Daoy (cell line): ENCODE measurements at places on chromosomes 3 and 15. TPM values are rescaled to one million over a fixed set of nuclear protein-coding genes. Genes with fewer than 3 reads are reported as not detected.

The CCDC13 gene
- 0.74 and 1.5 TPM in 2 replicates for total RNA-seq

The GOLGA8O gene
- not detected in 2 replicates for total RNA-seq

The PLIN1 gene
- total RNA-seq, result 0.29 TPM in 1 of 2 replicates, not detected in the other

The PP2D1 gene
- not detected in 2 replicates for total RNA-seq

The C3orf33 gene
- total RNA-seq, result 2.6 and 10.1 TPM in 2 replicates

The IQCF5 gene
- not detected in 2 replicates for total RNA-seq

The WNT5A gene
- total RNA-seq, result 108 and 109 TPM in 2 replicates

The LCTL gene
- total RNA-seq, result 0.57 TPM in 1 of 2 replicates, not detected in the other

The LRRC31 gene
- not detected in 2 replicates for total RNA-seq

The CHRNB4 gene
- 0.06 TPM in 1 of 2 replicates, not detected in the other for total RNA-seq

The FSTL1 gene
- total RNA-seq, result 476 and 490 TPM in 2 replicates

GRCh38 chr3:15979495-15979894 lies 181.7 kb upstream of the ANKRD28 start:
- peak; percentile 2 for DNase-seq

- peak; percentile 26 for DNase-seq
These were observed 84.6 kb downstream of the MAGI1 start for GRCh38 chr3:65953881-65954733.

DNA sequence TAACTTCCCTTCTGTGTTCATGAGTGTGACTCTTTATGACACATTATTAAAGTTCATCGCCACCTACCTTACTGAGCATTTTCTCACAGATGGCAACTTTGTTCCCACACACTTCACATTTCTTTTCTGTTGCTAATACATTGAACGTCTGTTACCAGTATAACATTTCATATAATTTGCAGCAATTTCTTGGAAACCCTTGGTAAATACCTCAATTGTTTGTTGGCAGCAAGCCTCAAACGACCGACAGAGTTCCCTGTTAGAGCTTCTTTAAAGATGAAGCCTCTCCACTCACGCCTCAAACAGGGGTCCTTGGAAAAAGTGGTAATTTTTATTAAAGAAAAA lies 3.2 kb upstream of the CHSY1 start:
- DNase-seq, result no peak

DNA sequence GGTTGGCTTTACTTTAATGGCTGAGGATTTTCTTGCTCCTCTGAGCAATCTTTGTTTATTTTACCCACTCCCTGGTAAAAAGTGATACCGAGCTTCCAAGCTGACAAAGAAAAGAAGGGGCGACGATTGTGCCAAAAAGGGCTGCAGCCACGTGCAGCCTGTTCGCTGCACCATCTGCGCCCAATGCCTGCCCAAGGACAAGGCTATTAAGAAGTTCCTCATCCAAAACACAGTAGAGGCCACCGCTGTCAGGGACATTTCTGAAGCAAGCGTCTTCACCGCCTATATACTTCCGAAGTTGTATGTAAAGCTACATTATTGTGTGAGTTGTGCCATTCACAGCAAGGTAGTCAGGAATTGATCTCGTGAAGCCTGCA lies 4.4 kb downstream of the ARHGAP31 start:
- DNase-seq, result no peak

GRCh38 chr3:167030082-167030725 lies 349.9 kb downstream of the ZBBX start:
- no peak for DNase-seq

GRCh38 chr3:172359231-172359630 lies 89.0 kb downstream of the GHSR start:
- no peak for DNase-seq

- DNase-seq, result no peak
These were observed 540 bp upstream of the PPP1R2 start for GRCh38 chr3:195543500-195544229.

DNA sequence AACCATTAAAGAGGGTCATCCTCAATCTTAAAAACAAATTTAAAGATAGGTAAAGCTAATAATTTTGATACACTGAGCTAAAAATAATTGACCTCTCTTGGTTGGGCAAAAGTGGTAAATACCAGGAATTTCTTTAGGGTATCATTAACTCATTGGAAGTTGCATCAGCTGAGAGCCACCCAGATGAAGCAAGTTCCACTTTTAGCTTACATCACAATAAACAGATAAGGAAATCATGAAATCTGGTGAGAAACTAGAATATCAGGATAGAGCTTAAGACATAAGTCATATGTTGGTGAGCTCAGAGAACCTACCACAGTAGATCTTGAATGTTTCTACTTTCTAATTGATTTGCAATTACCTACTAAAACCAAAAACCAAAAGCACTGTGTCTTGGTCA lies 97.4 kb upstream of the SLC2A2 start:
- no peak for DNase-seq

DNA sequence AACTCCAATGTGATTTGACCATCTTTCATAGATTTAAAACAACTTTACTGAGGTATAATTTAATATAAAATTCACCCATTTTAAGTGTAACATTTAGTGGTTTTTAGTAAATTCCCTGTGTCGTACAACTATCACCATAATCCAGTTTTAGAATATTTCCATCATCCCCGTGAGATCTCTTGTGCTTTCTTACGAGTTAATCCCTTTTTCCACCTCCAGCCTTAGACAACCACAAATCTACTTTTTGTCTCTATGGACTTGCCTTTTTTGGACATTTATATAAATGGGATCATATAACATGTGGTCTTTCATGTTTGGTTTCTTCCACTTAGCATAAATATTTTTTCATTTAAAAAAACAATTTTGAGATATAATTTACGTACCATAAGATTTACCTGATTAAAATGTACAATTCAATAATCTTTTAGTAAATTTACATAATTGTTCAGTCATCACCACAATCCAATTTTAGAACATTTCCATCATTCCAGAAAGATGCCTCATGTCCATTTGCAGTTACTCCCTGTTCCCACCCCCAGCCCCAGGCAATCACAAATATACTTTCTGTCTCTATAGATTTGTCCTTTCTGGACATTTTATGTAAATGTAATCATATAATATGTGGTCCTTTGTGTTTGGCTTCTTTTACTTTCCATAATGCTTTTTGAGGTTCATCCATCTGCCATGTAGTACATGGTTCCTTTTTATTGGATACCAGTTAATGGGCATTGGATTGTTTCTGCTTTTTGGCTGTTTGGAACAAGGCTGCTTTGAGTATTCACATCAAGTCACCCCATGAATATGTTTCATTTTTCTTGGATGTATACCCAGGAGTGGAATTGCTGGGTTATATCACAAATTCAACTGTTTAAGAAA lies 3.1 kb downstream of the OXSR1 start:
- peak; percentile 61 for DNase-seq

GRCh38 chr3:110905121-110905520 lies 166.5 kb upstream of the NECTIN3 start:
- no peak for DNase-seq

DNA sequence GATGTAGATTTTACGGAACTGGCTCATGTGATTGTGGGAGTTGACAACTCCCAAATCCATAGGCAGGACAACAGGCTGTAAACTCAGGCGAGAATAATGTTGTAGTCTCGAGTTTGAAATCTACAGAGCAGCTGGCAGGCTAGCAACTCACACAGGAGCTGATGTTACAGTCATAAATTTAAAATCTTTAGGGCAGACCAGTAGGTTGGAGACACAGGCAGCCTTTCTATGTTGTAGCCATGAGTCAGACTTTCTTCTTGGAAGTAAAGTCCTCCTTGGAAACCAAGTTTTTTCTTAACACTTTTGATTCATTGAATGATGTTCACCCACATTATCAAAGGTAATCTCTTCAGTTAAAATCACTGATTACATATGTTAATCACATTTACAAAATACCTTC lies 89.1 kb upstream of the ALCAM start:
- no peak for DNase-seq

GRCh38 chr3:184656829-184657681 lies 54.8 kb downstream of the MAGEF1 start:
- peak; percentile 93 for DNase-seq

- no peak for DNase-seq
These were observed 14.2 kb upstream of the MAGI1 start for GRCh38 chr3:66052721-66053549.

- peak; percentile 13 for DNase-seq
These were observed 7.1 kb upstream of the LXN start for GRCh38 chr3:158679547-158680000.

- DNase-seq, result no peak
These were observed 27.3 kb downstream of the SLMAP start for GRCh38 chr3:57783186-57784088.

GRCh38 chr3:182246870-182247269 lies 535.1 kb downstream of the SOX2 start:
- no peak for DNase-seq

DNA sequence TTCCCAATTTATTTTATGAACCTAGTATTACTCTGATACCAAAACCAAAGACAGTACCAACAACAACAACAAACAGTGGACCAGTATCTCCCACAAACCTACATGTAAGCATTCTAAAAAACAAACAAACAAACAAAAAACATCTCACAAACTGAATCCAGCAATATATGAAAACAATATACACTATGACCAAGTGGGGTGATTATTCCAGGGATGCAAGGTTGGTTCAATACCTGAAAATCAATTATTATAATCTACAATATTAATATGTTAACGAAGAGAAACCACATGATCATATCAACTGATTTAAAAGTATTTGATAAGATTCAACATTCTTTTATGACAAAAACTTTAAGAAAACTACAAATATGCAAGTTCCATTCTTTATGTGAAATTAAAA lies 391.3 kb downstream of the MAGI1 start:
- DNase-seq, result no peak

- DNase-seq, result no peak
These were observed 9.1 kb downstream of the TM4SF18 start for GRCh38 chr3:149324332-149324731.

DNA sequence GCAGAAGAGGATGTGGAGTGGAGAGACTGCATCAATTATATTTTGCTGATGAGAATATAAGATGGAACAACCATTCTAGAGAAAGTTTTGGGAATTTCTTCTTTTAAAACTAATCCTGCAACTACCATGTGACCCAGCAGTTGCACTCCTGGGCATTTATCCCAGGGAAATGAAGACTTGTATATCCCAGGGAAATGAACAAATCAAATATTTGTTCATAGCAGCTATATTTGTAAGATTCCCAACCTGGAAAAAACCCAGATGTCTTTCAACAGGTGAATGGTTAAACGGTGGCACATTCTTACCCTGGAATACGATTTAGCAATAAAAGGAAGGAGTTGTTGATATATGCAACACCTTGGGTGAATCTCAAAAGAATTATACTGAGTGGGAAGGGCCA lies 385.3 kb upstream of the TPRG1 start:
- DNase-seq, result no peak

DNA sequence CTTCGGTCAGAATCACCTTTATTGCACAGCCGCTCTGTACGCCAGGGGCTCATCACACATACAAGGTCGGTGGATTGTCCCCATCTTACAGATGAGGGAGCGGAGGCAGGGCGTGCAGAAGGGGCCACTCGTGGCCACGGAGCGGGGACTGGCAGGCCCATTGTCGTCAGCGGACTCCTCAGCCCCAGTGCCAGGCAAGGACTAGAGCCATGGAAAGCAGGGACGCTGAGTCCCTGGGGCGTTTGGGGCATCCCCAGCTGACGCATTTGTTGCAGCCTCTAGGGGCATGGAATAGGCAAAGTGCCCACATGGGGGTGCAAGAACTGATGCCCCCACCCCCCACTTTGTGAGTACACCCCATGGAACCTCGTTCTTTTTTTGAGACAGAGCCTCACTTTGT lies 29.8 kb upstream of the FURIN start:
- DNase-seq, result no peak

- no peak for DNase-seq
These were observed 43.5 kb downstream of the KLF15 start for GRCh38 chr3:126313580-126314304.

DNA sequence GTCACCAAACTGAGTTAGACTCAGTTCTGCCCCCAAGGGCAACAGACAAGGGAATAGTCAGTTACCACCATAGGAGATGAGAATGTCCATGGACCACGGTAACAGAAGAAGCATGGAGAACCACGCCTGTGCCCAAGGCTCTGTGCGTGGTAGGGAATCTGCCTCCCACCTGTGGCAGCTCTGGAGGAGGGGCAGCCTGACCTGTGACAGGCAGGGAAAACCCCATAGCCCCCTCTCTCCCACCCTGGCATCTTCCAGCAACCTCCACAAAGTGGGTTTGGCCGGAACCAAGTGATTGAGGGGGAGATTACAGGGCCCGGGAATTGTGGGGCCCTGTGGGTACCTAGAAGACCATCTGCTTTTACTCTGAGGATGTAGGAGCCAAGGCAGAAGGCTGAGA lies 14.3 kb upstream of the LTF start:
- DNase-seq, result no peak

DNA sequence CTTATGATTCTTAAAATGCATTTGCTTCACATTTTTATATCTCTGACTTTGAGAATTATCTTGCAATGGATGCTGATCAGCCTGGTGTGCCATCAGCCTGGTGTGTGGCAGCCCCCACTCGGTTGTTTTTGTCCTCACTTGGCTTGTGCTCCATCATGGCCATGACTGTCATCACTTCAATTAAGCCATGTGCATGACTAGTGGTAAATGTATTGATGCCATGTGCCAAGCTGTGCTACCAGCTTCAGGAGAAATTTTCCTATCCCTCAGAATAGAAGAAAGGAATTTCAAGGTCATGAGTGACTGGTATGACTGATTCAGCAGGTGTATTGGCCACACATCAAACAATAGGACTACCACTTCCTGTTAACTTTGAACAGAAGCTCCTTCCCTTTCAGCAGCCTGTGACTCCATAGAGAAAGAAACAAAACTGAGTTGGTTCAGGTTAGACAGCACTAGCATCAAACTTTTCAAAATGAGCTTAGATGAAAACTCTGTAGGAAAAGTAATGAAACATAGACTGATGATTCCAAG lies 251.7 kb downstream of the GRM7 start:
- no peak for DNase-seq

DNA sequence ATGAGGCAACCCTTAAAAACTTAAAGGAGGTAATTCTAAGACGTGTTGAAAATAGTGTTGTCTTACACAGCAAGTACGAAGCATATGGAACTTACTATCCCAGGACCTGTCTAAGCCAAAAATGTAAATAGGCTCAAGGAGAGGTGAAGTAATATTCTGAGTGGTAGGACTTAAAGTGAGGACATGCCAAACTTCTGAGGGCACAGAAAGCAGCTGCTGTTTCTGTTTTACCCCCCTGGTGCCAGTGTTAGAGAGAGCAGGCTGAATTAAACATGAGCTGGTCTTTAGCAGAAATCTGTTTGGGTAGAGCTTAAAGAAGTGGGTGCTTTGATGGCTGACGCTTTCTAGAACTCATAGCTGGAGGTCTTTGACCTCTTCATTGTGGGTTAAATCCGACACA lies 149.7 kb upstream of the NPHP3 start:
- DNase-seq, result no peak

GRCh38 chr15:96361309-96362010 lies 31.0 kb downstream of the NR2F2 start:
- no peak for DNase-seq
